GM23248 (cell line): ENCODE measurements at places on chromosomes 1 and 21.

GRCh38 chr1:2299131-2299627 lies 71.1 kb downstream of the SKI start:
- no peak for DNase-seq

DNA sequence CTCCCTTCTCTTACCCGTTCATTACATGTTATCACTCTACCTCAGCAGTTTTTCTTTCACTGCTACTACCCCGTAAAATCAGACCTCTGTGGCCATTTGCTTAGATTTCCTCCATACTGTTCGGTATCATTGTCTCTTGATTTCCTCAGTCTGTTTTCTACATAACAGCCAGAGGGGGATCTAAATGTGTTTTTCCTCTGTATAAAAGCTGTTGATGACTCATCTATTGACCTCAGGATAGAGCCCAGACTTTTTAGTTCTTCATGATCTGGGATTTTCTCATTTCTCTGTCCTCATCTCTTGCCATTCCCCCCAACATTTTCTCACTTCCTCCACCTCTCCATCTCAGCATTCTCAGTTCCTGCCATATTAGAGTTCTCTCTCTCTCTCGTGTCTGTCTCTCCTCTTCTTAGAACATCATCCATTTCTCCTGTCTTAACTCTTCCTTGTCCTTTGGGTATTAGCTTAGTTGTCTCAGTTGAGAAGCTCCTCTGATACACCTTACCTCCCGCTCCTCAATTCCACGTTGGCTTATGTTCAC lies 10.5 kb downstream of the OTUD3 start:
- peak; percentile 40 for DNase-seq

- DNase-seq, result no peak
Measured at GRCh38 chr1:235290740-235291502, 37.1 kb downstream of the ARID4B start.

GRCh38 chr1:213512316-213512715 lies 461.3 kb downstream of the RPS6KC1 start:
- DNase-seq, result no peak

DNA sequence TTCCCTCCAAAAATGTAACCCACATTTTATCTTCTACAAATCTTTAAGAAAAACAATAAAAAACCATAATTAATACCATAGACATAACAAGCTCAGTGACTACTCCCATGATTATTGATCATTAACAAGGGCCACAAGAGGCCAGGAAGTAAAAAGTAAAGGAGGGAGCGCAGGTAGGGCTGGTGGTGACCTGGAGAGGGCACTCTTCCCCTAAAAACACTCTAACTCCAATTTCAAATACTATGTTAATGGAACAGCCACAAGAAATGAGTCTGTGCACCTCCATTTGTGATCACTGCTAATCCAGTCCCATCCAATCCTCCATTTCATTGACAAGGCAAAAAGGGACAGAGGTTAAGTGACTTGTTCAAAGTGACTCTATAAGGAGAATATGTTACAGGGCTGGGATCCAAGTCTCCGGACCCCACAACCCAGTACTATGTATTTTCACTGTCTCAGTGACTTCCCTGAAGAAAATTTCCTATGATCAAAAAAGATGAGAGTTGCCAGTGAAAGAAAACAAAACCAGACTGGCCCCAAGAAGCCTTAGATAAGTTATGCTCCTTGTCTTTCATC lies 41.2 kb upstream of the CFAP298 start:
- peak; percentile 31 for DNase-seq

DNA sequence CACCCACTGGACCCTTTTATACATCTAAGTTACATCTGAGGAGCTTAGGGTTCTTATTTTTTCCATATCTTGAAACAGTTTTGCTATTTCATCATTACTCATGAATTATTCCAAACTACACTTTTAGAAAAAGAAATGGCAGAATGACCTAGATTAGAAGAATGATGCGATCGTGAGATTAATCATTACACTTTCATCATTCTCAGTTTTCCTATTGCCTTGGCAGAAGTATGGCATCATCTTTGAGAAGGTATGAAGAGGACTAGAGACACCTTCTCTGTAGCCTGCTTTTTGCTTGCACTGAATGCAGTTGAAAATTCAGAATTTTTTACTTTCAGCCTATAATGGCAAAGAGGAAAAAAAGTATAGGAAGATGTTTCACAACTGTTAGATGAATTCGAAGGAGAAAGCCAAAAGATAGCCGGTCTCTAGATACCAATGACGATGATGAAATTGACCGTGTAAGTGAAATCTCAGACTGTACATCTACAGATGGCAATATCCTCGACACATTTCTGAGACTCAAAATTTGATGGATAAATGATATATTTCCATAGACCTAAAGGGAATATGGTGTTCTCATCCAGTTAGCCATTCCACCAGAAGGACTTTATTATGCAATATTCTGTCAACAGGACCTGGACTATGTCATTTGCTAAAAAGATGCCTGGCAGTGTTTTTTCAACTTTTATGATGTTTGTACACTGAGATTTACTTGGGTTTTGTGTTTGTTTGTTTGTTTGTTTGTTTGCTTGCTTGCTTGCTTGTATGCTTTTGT lies 191.8 kb downstream of the TOMM20 start:
- DNase-seq, result no peak

DNA sequence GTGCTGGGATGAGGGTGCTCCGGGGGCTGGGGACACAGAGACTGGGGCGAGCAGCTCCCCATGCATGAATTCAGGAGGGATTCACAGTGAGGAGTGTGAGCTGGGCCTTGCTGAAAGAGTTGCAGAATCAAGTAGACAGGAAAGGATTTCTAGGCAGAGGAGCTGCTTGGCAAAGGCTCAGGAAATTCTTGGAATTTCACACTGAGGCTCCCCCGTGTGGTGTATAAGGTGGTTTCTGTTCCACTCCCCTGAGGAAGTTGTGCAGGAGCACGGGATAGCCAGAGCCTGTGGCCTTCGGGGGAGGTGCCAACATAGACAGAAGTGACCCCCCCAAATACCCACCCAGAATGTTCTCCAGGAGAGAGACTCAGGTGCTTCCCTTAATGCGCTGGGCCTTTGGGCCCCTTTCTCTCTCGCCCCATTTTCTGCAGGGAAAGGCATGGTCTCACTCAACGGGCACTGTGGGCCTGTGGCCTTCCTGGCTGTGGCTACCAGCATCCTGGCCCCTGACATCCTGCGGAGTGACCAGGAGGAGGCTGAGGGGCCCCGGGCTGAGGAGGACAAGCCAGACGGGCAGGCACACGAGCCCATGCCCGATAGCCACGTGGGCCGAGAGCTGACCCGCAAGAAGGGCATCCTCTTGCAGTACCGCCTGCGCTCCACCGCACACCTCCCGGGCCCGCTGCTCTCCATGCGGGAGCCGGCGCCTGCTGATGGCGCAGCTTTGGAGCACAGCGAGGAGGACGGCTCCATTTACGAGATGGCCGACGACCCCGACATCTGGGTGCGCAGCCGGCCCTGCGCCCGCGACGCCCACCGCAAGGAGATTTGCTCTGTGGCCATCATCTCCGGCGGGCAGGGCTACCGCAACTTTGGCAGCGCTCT lies 58.5 kb upstream of the ACTL8 start:
- peak; percentile 67 for DNase-seq

GRCh38 chr1:147052143-147052542 lies 114.0 kb downstream of the NBPF12 start:
- DNase-seq, result no peak

- DNase-seq, result peak; percentile 46
Measured at GRCh38 chr1:236685917-236686814, at the start of gene ACTN2. Gene ACTN2 (plus strand): TSS chr1:236686499. CDS start chr1:236686674, 175 bp downstream.

GRCh38 chr1:166884040-166884642 lies 8.1 kb upstream of the TADA1 start:
- peak; percentile 59 for DNase-seq

GRCh38 chr1:56505792-56506743 lies 73.3 kb downstream of the PLPP3 start:
- no peak for DNase-seq

GRCh38 chr1:72241397-72241796 lies 40.9 kb downstream of the NEGR1 start:
- DNase-seq, result peak; percentile 57

GRCh38 chr1:84504580-84505492 lies 1.4 kb upstream of the SPATA1 start:
- DNase-seq, result peak; percentile 71

GRCh38 chr21:27429710-27430341 lies 462.9 kb upstream of the ADAMTS5 start:
- peak; percentile 67 for DNase-seq

- DNase-seq, result peak; percentile 32
Measured at GRCh38 chr1:198196630-198197029, 39.8 kb downstream of the NEK7 start.

DNA sequence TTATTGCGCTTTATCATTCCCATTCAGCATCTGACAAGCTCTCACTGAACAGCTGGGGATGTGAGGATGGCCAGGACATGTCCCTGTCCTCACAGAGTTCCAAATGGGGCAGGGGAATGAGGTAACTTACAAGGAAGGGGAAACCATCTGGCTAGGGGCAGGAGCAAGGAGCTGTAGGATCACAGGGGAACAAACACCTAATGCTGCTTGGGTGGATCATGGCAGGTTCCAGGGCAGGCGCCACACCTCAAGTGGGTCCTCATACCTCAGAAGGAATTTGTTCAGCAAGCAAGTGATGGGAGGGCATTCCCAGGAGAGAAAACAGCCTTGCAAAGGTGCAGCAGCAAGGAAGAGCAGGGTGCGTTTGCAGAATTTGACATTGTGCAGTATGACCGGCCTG lies 35.1 kb upstream of the GRIK3 start:
- DNase-seq, result no peak
